ENCODE measurements at places on chromosomes 1 and 21.
A peak's percentile ranks its signal among the peaks of the same experiment; 100 is the strongest.

DNA sequence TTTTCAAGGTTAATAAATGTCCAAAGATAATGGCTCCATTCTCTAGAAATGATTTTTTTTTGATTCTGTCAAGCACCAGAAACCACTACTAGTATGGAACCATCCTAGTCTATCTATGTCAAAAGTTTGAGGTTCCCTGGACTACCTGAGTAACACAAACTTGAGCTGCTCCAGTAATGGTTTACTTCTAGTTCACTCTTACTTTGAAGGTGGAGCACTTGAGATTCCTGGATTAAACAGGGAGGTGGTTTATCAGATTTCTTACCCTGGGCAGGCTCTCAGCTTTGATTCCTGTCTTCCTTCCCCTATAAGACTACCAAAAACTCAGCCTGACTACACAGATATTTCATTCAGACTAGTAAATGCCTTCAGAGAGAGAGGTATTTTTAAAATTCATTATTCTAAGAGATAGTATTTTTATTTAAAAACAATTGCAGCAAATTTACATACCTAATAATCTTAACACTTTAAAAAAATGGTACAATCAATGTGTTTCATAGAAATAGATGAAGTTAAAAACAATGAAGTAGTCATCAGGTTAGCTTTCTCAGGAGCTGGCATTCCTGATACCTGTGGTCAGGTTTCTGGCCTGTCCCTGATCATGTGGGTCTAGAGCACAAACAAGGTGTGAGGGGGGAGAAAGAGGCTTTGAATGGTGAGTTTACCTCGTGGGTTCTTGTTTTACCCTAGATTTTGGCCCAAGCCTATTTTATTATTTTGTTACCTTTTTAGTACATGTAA is 23.4 kb downstream of the PHC2 start:
- DNase-seq, result no peak

GRCh38 chr1:107789817-107790524 is 175.0 kb downstream of the VAV3 start:
- no peak for DNase-seq

- DNase-seq, result no peak
Observed at GRCh38 chr1:4150262-4150661, 250.2 kb upstream of the C1orf174 start.

- no peak for DNase-seq
Observed at GRCh38 chr1:45429561-45430159, 61.3 kb downstream of the TESK2 start.

DNA sequence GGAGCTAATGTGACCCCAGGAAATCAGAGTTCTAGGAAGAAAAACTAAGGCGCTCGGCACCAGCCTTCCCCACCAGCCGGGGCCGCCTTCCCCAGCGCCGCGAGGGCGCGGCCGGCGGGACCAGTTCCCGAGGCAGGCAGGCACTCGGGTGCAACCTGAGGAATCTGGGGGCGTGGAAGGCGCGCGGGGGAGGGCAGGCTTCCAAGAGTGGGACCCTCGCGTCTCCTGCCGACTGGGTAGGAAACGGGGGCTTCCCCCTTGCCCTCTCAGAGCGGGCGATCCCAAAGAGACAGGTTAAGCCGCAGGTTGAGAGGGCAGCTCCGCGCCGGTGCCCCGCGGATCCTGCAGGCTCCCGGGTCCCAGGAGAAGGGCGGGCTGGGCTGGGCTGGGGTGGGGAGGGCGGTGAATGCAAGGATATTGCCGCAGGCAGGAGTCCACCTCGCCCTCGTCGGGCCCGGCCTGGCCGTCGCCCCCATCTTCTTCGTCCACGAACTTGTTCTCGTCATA is 431 bp downstream of the ARPC5 start:
- DNase-seq, result no peak

- DNase-seq, result no peak
Observed at GRCh38 chr1:221850470-221851187, 108.7 kb upstream of the DUSP10 start.

DNA sequence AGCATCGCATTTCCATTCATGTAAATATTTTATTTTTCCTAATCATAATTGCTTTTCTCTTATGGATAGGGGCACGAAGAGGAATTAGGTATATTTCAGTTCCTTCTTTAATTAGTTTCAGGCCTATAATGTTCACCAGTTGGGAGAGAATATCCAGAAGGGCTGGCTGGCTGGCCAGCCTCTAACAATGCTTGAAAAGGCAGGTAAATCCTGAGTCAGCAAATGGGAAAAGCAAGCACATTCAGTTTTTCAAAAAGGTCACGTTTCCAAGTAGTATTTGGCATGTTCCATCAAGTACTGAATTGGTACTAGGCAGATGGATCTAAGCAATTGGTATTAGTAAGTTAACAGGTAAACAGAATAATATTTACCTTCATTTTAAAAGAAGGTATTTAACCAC is 8.0 kb downstream of the RAB29 start:
- DNase-seq, result no peak

DNA sequence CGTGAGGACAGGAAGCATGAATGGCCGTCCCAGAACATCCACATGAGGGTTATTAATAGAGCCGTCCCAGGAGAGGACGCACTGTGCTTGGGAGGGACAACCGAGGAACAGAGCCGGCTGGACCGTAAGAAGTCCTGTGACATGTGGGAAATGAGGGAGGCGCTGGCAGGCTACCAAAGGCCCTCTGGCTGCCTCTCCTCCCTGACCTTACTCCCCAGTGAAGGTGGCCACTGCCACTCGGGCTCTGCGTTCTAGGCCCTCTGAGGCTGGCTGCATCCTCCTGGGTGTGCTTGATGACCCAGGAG is 15.5 kb upstream of the NPPB start:
- DNase-seq, result no peak

GRCh38 chr1:97050506-97050905 is 328.9 kb downstream of the PTBP2 start:
- peak; percentile 92 for DNase-seq

GRCh38 chr1:81484284-81484683 is 316.4 kb upstream of the ADGRL2 start:
- no peak for DNase-seq

- peak; percentile 59 for DNase-seq
Observed at GRCh38 chr1:86370601-86371022, 25.5 kb downstream of the ODF2L start.

- DNase-seq, result no peak
Observed at GRCh38 chr1:46484783-46485490, 4.7 kb upstream of the DMBX1 start.

DNA sequence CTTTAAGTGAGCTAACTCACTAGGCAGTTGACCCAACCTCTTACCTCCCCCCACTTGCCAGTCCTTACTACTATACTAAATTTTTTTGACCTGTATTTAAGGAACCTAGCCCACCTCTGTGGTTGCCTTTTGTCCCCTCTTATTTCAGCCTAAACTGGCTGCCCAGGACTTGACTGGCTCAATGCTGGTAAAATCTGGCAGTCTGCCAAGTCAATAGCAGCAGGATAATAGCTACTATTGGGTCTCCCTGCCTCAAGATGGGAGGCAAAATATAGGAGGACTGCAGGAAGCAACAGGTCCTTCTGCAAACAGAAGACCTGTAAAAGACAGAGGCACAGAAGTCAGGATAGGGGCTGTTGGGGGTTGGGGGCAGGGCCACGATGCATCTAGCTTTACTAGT is 144.2 kb upstream of the POGK start:
- DNase-seq, result no peak

- DNase-seq, result no peak
Observed at GRCh38 chr1:90534116-90534515, 183.0 kb downstream of the BARHL2 start.

- peak; percentile 9 for DNase-seq
Observed at GRCh38 chr1:21123287-21123948, 53.3 kb downstream of the EIF4G3 start.

DNA sequence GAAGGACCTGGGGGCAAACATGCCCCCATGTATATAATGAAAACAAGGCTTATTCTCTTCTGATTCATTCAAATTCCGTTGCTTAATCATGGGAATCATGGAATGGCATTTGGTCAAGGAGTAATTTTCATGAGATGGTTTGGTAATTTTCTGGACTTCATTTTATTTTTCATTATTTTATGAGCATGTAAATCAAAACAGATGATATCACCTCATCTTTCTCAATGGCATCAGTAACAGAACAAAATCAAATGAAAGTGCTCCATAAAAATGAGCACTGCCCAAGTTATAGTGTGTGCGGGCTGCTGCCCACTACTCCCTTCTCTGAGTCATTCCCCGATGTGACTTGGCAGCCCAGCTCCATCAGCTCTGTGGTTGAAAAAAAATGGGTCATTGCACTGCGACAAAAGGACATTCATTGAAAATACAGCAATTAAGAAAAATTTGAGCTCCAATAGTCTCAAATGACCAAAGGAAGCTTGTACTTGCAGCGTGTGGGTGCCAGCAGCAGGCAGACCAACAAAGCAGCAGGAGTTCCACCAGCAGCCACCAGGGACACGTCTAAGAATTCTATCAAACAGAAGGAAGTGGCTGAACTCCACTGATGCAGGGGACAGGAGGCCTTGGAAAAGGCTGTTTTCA is 84.3 kb upstream of the VAV3 start:
- DNase-seq, result peak; percentile 15

DNA sequence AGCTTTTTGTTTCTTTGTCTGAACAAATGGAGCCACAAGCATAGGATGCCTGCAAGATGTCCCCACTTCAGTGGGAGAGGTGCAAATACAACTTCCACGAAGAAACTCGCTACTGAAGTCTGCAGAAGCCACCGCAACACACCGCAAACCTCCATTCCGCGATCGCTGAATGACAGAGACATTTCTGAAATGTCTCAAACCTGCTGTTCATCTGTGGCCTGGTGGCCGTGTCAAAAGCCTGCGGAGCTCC is 1.0 kb downstream of the TP53BP2 start:
- DNase-seq, result peak; percentile 21

- peak; percentile 7 for DNase-seq
Observed at GRCh38 chr1:114509596-114510273, 1.3 kb downstream of the TRIM33 start.

DNA sequence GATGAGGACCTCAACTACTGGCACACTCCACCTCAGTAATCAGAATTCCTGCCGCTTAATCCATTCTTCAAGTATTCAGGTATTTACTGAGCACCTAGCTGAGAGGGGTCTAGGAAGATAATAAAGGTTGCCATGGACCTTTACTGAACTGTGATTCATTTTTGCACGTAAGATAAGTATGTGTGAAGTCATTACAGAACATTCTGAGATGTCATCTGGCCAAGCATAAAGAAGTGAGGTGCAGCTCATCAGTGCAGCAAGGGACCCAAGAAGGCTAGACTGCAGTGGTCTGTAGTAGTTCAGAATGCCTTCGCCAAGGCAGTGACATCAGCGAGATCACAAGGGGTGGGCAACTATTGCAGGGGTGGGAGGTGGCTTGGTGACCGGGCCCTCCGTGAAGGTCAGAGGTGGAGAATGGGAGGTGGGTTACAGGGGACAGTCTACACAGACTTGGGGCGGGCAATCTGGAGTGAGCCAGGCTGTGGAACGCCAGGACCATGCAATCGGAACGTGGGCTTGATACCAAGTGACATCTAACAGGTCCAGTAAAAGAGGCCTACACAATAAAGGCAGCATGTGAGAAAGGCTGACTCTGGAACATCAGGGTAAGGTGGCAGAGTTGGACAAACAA is 107.4 kb downstream of the SLC45A1 start:
- no peak for DNase-seq

DNA sequence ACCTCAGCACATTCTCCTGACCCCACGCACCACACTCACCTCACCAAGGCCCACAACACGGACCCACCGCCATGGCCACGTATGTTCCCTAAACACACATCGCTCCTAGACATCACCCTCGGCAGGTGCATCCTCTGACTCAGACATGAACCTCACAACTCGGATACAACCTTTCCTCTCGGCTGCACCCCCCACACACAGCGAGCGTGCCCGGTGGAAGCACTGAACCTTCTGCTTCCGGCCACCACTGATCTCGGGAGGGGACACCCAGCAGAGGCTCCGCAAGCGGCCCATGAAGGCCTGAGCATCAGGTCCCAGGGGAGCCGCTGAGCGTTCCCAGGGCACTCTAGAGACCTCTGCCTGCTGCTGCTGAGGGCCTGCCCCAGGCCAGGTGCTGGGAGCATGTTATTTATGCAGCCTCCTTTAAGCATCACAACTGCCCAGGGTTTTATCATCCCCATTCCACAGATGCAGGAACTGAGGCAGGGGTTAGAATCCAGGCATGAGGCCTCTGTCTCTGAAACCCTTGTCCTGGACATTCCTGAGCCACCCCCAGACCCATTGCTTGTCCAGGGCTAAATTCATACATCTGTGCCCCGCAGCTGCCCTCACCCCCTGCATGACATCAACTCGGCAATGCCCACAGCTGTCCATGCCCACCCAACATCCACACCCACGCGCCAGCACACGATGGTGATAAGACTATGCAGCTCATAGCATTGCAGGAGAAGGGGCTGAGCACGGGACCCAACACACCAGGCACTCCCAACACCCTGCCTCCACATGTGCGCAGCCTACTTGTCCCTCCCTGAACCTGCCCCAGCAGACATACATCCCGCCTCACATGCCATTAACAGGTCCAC is 27.0 kb downstream of the SDC3 start:
- no peak for DNase-seq

DNA sequence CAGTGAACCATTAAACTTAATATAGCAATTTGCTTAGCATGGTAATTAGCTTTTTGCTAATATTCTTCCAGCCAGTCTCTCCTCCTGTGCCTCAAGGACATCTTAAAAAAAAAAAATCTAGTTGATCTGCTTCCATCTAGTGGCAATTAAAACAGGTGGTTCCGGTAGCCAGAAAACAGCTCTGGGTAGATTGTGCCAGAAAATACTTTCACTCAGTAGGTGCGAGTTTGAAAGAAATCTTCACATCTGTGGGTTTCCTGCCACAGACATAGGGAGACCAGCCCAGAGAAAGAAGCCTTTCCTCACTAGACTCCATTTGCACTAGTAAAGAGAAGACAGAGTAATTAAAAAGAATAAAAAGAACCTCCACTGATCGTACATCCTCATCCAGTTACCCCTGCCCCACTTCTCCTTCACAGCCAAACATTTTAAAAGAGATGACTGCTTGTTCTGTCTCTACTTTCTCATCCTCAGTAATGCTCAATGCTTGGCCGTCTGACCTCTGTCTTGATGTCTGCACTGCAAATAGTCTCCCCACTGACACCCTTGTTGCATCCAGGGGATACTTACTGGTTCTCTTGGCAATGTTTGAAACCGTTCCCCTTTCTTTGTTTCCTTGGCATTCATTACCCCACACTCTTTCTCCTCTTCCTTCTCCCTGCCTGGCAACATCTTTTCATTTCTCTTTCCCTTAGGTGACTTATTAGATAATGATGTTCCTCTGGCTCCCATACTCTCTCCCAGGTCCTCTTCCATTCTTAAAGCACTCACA is 16.9 kb downstream of the SELL start:
- DNase-seq, result no peak

All from iris pigment epithelial cell (primary cell).